ENCODE measurements at places on chromosomes 3 and 15.

- no peak for DNase-seq
Measured at GRCh38 chr3:139620438-139620837, 57.3 kb downstream of the NMNAT3 start.

DNA sequence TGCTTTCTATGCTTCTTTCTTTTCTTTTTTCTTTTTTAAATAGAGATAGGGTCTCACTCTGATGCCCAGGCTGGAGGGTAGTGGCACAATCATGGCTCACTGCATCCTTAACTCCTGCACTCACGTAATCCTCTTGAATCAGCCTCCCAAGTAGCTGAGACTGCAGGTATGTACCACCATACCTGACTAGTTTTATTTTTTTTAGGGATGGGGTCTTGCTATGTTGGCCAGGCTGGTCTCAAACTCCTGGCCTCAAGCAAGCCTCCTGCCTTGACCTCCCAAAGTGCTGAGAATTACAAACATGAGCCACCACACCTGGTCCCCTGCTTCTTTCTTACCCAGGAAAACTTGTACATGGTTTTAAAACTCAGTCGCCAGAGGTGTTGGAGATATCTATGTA, 24.2 kb upstream of the HDC start:
- DNase-seq: no peak

DNA sequence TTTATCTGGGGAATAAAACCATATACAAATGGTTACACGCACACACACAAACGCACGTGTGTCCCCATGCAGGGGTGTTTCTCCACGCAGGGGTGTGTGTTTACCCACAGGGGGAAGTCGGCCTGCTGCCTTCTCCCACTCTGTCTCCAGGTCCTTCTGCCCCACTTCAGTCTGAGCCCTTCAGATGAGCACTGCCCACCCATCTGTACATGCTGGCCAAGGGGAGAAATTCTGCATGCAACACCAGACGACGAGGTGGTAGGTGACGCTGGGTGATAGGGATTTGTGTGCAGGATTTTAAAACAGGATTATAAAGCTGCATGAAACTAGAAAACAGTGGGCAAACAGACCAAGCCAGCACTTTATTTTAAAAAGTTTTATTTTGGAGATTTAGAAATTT, 122.5 kb downstream of the TJP1 start:
- no peak for DNase-seq

DNA sequence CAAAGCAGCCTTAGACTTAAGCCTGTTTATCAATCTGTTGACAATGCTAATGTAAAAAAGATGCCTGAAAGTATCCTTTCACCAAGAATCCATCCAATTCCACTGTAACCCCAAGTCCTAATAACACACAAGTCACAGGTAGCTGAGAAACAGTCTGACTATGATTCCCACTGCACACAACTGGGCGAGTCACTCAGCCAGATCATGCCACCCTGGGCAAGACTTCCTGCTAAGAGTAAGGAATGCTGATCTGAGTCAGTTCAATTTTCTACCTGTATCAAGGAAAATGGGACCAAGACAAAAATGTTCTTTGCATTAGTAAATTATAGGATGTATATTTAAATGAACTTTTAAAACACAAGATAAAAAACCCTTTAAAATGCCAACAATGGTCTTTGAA, 33.3 kb downstream of the NPTN start:
- DNase-seq: peak; percentile 56

DNA sequence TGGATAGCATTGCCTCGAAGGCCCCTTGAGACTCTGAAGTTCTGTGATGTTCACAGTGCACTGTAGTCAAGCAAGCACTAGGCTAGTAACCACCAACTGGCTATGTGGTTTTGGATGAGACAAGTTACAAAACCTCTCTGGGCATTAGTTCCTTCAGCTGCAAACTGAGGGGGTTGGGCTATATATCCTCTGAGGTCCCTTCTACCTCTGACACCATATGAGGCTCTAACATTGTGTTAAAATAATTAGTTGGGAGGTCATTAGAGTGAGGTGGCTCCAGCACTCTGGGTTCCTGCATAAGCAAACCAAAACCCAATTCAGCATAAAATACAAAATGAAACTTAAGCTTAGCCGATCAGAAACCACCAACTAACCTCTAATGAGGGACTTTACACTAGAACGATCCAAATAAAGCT, 209.5 kb upstream of the LRRN1 start:
- DNase-seq: no peak

DNA sequence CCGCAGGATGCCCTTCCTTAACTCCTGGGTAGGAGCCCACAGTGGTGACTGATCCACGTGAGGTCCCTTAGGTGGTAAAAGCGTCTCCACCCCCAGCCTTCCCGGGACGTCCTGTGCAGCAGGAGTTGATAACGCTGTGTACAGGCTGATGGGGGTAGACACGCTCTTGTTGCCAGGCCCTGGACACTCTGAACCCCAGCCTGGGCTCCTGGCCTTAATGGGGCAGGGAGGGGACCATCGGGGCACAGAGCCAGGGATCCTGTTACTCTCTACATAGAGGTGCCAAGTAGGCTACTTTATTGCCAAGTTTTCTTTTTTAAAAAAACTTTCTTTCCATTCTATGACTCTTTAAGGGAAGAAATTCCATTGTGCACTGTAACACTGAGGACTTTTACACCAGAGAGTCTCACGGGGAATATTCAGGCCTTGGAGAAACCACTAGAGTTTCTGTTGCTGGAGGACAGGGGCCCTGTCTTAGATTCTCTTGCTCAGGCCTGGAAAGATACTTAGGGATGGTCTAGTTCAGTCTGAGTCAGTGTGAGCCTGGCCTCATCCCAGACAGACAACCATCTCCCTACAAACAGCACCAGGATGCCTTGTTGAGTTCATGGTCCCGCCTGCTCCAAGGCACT, 104.3 kb upstream of the RNU6-1 start:
- no peak for DNase-seq

DNA sequence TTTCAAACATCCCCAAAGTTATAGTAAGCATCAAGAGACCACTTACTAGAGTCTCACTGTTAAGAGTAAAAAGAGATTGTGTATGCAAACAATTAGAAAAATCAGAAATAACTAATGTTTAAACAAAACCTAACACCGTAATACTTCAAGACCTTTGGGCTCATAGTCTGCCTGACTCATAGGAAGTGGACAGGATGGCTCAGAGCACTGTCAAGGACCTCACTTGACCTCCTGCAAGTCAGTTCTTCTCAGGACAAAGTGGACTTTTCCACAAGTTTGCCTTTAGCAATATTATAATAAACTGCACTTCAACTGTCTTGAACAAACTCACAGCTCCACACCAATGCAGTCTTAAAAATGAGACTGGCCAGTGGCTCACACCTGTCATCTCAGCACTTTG, 34.8 kb downstream of the IL12A start:
- no peak for DNase-seq

- DNase-seq: no peak
Measured at GRCh38 chr3:197687570-197687969, 49.1 kb downstream of the RUBCN start.

- DNase-seq: peak; percentile 54
Measured at GRCh38 chr15:43215961-43216360, 4.9 kb downstream of the EPB42 start.

- DNase-seq: no peak
Measured at GRCh38 chr15:27449941-27450340, 479.0 kb downstream of the GABRG3 start.

GRCh38 chr3:187714404-187714979, 12.1 kb upstream of the RTP2 start:
- DNase-seq: peak; percentile 72

DNA sequence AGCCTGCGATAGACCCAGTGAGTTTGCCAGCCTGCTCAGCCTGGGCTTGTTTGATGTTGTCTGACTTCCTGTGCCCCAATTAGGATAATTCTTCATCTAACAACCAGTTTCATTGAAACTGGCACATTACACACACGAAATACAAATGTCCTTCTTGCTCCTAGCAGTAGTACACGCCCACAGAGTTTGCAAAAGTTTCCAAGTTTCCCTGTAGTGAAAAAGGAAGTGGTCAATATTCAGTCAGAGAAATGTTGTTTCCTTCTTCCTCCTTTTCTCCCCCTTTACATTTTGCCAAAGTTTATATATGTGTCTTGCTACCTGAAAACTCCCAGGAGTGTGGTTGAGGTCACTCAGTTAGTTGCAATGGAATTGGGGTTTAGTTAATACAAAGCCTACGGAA, 58.4 kb upstream of the LRTM1 start:
- no peak for DNase-seq

GRCh38 chr3:146625186-146625775, 20.1 kb upstream of the PLSCR5 start:
- no peak for DNase-seq

- no peak for DNase-seq
Measured at GRCh38 chr15:98946301-98947255, 61.0 kb downstream of the PGPEP1L start.

DNA sequence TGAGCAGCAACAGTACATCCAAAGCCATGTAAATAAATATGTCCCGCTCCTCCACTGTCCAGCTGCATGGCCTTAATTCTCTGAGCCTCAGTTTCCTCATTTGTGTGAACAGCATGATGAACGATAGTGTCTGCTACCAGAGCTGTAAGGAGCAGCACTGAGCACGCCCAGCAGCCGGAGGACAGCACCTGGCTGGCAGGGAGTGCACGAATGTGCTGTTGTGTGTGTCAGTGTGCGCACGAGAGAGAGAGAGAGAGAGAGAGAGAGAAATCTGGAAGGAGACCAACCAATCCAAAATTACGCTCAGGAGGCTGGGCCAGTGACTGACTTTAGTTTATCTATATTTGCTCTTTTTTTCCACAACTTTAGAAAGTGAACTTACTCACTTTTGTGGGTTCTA, 26.6 kb upstream of the PLXNA1 start:
- no peak for DNase-seq

GRCh38 chr3:20022954-20023622, 11.0 kb upstream of the PP2D1 start:
- DNase-seq: no peak

DNA sequence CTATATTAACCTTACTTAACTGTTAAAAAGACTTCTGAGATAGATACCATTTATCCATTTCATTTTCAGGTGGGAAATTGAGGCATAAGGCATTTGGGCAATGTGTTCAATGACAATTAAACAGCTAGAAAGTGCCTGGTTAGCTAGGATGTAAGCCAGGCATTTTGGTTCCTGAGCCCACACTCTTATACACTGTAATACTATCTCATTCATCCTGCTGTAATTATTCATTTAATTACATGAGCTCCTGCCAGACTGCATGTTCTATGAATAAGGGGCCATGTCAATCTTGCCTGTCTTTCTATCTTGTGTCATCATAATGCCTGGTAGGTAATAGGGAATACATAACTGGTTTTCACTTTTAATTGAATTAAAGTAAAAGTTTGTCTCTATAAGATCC, 74.0 kb downstream of the RBMS3 start:
- DNase-seq: no peak

GRCh38 chr3:52077925-52078324, 21.6 kb upstream of the DUSP7 start:
- no peak for DNase-seq

DNA sequence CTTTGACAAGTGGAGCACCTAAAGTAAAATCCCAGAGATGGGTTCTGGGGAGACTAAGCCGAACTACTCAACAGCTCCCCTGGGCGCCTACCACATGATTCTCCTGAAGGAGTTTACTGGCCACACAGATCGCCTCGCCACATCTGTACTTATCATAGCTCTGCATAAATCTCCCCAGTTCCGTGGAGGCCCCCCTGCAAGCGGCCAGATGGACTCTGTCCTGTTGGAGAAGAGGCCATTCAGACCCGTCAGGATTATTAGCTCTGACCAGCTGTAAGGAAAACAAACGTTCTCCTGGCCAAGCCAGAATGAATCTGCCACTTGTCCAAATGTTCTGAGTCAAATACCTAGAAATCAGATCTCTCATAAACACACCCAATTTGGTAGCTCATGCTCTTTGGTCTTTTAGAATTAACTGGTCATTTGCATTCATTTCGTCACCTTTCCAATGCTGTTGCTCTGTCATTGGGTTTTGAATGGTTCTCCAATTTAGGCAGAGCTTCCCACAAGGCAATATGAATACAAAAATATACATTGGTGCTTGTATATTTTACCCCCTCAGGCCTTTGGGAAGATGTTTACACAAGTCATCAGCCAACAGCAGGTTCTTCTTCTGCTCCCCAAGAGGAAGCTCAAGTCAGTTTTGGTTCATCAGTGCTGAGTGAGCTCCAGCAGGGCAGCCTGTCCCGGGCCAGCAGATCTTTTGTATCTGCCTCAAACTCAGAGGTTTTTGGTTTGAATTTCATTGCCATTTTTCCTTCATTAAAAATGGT, 124.5 kb downstream of the THSD4 start:
- no peak for DNase-seq

GRCh38 chr15:69784798-69785566, 312.7 kb downstream of the TLE3 start:
- no peak for DNase-seq

DNA sequence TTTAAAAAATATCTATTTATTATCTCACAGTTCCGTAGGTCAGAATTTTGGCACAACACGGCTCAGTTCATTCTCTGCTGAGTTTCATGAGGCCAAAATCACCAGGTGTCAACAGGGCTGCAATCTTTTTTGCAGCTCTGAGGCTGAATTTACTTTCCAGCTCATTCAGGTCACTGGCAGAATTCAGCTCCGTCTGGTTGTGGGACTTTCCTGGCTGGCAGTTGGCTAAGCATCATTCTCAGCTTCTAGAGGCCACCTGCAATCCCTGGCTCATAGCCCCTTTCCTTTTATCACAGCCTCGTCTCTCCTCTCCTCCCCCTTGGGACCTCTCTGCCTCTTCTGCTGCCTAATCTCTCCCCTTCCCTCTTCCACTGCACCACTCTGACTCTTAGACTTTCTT, 174.0 kb upstream of the WNT5A start:
- DNase-seq: no peak

GRCh38 chr15:66959875-66960274, 105.5 kb upstream of the SMAD3 start:
- DNase-seq: no peak

DNA sequence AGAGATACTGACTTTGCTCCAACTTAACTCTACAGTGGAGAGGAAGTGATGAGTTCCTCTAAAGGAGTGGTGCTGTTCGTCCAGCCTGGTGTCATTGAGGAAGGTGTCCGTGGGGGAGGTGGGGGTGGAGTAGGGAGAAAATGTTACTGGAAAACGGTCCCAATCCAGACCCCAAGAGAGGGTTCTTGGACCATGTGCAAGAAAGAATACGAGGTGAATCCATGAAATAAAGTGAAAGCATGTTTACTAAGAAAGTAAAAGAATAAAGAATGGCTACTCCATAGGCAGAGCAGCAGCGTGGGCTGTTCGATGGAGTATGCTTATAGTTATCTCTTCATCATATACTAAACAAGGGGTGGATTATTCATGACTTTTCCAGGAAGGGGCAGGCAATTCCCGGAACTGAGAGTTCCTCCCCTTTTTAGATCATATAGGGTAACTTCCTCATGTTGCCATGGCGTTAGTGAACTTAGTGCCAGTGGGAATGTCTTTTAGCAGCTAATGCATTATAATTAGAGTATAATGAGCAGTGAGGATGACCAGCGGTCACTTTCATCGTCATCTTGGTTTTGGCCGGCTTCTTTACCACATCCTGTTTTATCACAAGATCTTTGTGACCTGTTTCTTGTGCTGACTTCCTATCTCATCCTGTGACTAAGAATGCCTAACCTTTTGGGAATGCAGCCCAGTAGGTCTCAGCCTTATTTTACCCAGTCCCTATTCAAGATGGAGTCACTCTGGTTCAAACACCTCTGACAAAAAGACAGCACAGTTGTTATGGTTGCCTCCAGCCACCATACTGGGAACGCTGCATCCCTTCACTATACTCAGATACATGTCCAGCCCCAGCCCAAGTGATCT, 38.6 kb downstream of the CLEC3B start:
- peak; percentile 99 for DNase-seq

All from RKO (cell line).